ENCODE measurements at places on chromosomes 4 and X. TPM values are rescaled to one million over a fixed set of nuclear protein-coding genes. Genes with fewer than 3 reads are reported as not detected.

The SLITRK2 gene
- not detected for total RNA-seq

The RHOXF2 gene
- not detected for total RNA-seq

The FAM236C gene
- total RNA-seq, result not detected

The IL3RA gene
- total RNA-seq, result not detected

The RAB9A gene
- 43.4 TPM for total RNA-seq

The TEX13D gene
- total RNA-seq, result not detected

The NPY1R gene
- 0.26 TPM for total RNA-seq

The AMBN gene
- not detected for total RNA-seq

DNA sequence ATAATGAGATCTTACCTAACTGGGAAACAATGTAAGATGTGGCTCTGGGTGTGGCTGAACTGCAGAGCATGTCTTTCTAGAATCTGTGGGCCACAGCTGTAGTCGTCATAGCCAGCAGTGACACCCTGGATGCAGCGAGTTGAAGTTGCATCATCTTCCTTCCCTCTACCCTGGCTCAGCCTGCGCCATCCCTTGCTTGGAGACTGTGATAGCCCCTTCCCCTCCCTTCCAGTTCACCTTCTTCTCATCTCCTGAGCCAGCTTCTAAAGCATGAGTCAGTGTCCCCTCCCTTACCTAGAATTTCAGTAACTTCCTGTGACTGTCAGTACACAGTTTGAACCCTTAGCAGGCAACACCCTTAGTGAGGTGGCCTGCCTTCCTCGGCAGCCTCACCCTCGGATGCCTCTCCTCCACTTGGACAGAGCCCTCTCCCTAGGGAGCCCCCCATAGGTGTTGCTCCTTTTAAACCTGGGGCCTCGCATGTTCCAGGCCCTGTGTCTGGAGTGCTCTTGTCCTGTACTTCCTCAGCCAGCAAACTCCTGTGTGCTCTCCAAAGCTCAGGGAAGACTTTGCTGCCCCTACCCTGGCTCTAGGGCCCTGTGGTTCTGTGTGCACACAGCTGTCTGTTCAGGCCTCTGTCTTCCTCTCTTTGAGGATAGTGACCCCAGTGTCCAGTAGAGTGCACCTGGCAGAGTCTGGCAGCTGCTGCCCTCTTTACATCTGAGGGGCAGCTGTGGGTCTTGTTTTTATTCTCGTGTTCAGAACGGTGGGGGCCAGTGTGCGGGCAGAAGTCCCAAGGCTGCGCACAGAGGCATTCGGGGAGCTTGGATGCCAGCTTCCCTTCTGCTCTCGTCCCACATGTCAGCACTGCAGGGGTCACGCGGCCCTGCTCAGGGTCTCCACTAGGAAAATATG lies 43.7 kb upstream of the TADA2B start:
- peak; percentile 94 for DNase-seq

GRCh38 chr4:177077095-177077971 lies 232.3 kb upstream of the NEIL3 start:
- no peak for DNase-seq

- DNase-seq, result no peak
Measured at GRCh38 chr4:25827373-25827772, 35.4 kb downstream of the SEL1L3 start.

DNA sequence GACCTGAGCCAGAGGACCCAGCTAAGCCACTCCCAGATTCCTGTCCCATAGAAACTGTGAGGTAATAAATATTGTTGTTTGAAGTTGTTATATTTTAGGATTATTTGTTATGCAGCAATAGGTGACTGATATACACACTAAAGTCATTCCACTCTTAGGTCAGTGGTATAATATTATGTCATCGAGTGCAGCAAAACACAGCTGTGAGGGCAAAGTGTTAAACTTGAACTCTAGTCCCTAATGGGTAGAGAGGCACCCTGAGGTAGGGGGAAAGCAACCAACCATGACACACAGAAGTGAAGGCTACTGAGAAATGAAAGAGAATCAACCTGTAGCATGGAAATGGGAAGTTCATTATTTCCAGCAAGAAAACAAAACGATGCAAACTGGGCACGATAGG lies 66.6 kb downstream of the ATXN3L start:
- no peak for DNase-seq

- peak; percentile 31 for DNase-seq
Measured at GRCh38 chr4:15428611-15429010, 778 bp downstream of the C1QTNF7 start.

GRCh38 chr4:385934-386707 lies 48.5 kb downstream of the ZNF141 start:
- DNase-seq, result no peak

- no peak for DNase-seq
Measured at GRCh38 chrX:150363561-150364346, 637 bp downstream of the MAMLD1 start.

DNA sequence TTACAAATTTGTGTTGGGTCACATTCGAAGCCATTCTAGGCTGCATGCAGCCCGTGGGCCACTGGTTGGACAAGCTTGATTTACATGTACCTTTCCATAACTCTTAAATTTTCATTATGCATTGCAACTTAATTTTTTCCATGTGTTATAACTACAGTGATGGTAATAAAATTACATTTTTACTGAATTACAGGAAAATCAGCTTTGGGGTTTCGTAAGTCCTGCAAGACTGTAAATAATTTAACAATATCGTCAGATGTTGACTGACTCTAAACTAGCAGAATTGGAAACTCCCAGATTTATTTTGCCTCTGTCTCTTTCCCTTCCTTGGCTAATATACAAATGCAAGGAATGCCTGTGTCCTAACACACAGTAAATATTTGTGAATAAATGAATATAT lies 88.0 kb upstream of the RAPGEF2 start:
- no peak for DNase-seq

GRCh38 chr4:71229477-71230270 lies 109.1 kb upstream of the SLC4A4 start:
- DNase-seq, result peak; percentile 41

DNA sequence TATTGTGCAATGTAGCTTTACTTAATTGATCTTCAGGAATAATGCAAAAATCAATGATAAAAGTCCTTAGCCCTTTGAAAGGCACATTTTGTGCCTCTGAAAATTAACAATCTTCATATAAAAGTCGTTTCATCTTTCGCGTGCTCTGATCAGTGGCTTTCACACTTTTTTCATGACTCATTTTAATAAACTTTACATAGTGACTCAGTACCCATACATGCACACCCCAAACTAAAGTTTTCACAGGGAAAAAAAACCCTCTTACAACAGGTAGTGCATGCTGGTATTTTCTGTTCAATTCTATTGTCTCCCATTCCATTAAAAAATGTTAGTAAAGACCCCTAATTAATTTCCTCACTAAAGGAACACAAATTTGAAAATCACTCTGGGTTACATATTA lies 21.5 kb downstream of the RWDD4 start:
- peak; percentile 90 for DNase-seq

GRCh38 chr4:152974468-152975379 lies 38.6 kb downstream of the FHDC1 start:
- no peak for DNase-seq

GRCh38 chrX:51215266-51215665 lies 117.4 kb upstream of the NUDT10 start:
- DNase-seq, result peak; percentile 0

DNA sequence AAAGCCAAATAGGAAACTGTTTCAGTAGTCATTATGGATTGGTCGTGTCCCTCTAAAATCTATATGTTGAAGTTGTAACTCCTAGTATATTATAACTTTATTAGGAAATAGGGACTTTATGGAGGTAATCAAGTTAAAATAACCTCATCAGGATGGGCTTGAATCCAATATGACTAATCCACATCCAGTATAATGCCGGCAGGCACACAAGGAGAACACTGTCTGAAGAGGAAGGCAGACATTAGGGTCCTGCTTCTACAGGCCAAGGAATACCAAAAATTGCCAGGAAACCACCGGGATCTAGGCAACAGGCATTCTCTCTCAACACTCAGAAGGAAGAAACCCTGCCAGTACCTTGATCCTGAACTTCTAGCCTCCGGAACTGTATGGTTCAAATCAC lies 130.3 kb downstream of the ATP10D start:
- DNase-seq, result peak; percentile 26

GRCh38 chr4:28357990-28358389 lies 1497.3 kb downstream of the STIM2 start:
- peak; percentile 32 for DNase-seq

- peak; percentile 28 for DNase-seq
Measured at GRCh38 chr4:188295899-188296298, 156.7 kb downstream of the TRIML1 start.

- peak; percentile 71 for DNase-seq
Measured at GRCh38 chr4:183626168-183626567, 32.8 kb downstream of the RWDD4 start.

DNA sequence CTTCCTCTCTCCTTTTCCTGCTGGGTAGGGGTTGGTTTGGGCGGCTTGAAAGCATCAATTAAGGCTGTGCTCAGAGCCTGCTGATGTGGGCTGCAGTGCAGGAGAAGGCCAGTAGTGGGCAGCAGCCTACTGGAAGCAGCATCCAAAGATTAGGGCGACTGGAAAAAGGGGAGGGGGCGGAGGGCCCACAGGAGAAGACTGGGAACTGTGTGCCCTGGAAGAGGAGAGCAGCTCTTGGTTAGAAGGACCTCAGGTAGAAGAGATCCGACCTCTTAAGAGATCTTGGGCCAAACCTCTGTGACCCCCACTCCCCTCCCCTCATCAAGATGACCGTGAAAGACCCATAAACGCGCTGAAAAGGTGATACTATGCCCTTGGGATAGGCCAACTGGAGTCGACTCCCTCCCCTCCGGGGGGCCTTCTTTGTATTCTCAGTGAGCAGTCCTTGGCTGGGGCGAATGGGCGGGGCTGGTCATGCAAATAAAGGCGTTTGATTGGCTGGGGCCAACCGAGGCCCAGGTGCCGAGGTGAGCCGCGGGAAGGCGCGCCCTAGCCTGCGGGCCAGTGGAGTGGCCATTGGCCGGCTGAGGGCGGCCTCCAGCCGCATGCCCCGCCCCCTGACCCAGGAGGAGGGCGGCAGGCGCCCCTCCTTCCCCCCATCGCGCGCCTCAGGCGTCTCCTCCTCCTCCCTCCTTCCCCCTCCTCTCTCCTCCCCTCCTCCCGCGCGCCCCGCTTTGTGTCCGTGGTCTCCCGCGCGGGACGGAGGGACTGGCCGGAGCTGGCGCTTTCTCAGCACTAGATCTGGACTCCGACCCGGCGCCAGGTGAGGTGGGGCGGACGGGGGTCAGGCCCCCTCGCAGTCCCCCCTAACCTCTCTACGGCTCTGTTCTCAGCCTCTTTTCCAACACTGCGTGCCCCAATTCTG lies 10.1 kb downstream of the DLG3 start:
- peak; percentile 60 for DNase-seq

All from bronchial epithelial cell (primary cell).